ENCODE measurements at places on chromosomes 16 and 17.

- peak; percentile 77 for DNase-seq
Measured at GRCh38 chr17:76240461-76241203, at the start of gene RNF157. RNF157 (minus strand) TSS chr17:76240493; CDS start chr17:76240240, 253 bp downstream.

- DNase-seq: no peak
Measured at GRCh38 chr17:8867361-8867981, at the start of gene PIK3R6. PIK3R6 (minus strand) TSS chr17:8867674; CDS start chr17:8849794, 17,880 bp downstream.

DNA sequence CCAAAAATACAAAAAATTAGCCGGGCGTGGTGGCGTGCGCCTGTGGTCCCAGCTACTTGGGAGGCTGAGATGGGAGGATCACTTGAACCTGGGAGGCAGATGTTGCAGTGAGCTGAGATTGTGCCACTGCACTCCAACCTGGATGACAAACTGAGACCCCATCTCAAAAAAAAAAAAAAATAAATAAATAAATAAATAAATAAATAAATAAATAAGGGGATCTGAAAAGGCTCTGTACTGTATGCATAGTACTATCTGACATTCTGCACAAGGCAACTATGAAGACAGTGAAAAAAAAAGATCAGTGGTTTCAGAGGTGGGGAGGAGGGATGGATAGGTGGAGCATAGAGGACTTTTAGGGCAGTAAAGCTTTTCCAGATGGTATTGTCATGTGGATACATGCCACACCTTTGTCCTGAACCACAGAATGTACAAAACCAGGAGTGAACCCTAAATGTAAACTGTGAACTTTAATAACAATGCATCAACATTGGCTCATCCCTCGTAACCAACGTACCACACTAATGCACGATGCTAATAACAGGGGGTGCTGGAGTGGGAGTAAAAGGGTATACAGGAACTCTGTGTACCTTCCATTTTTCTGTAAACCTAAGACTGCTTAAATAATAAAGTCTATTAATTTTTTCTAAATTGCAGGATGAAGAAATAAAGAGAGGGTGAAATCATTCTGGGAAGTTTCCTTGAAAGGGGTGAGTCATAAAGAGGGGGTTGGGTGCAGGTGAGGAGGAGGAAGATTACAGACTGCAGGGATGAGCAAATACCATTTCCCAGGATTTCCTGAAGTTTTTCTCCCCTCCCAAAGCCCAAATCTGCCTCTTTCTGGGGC lies 155.8 kb upstream of the SDK2 start:
- DNase-seq: no peak

DNA sequence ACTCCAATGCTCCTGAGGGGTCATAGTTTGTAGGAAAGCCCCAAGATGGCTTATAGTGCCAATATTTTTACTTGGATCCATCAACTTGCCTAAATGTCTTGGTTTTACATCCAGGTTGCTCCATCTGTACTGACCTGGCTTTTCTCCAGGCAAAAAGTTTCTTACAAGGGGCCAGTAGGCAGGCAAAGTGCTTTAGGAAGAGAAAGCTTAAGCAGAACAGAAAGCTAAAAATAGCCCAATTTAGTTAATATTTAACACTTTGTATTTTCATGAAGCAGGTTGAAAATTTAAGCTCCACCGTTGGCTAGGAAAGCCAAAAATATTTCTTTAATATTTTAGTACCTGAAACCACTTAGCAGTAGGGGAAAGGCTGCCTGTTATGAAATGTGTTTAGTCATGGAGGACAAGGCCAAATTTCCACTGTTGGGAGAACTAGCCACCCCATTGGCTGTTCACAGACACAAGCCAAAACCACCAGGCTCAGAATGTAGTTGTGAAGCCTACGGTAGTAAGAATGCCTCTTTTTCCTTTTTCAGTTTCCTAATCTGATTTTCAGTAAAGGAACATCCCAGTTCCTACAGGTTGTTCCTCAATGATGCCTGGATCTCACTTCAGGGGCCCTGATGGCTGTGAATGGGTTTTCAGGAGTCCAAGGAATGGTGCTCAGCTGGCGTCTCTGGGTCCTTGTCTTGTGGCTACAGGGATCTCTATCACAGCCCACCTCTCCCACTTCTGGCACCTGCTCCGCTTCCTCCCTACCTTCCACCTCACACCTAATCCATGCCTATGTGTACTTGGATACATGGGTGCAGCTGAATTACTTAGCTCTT lies 324.8 kb downstream of the PMP22 start:
- no peak for DNase-seq

GRCh38 chr17:82330322-82331239 lies 3.0 kb downstream of the SECTM1 start:
- no peak for DNase-seq

GRCh38 chr16:87824016-87824990 lies 45.0 kb downstream of the SLC7A5 start:
- DNase-seq: no peak

DNA sequence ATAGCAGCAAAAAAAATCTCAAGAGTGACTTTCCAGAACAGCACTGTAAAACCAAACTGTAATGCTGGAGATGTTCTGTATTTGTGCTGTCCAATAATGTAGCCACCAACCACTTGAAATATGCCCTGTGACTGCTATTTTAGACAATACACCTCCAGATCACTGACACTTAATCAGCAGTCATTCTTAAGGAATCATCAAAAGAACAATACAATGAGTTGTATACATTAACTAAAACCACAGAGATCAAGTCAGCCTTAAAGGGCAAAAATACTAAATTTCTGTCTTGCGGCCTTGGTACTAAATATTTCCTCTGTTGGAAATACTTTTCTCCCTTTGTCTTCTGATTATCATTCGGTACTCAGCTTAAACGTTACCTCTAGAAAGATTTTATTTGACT lies 33.6 kb upstream of the ANKFY1 start:
- no peak for DNase-seq

- no peak for DNase-seq
Measured at GRCh38 chr16:65788434-65789140, 577.9 kb upstream of the CDH5 start.

DNA sequence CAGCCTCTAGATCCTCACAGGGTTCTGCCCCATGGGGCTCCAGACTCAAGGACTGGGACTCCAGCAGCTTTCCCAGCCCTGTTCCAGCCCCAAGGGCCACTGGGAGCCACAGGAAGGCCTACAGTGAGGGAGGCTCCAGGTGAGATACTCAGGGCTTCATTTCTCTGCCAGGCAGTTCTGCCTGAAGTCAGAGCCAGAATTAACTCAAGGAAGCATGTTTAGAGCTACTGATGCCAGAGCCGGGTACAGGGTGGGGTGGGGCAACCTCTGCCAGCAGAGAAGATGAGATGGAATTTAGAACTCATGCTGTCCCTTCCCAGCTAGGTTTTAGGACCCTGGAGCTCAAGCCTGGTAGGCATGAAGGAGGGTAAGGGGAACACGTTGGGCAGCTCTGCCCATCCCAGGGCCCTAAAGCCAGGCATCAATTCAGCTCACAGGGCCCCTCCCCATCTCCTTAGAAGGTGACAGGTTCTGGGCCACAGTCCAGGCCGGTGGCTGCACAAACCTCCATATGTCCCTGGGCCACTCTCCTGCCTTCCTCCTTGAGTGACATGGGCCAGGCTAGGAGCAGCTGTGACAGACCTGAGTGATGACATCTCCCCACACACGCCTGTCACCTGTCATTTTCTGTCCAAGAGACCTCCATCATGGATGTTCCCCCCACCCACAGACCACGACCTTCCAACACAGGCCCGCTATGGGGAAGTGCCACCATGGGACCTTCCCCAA lies 24.5 kb upstream of the SPPL2C start:
- DNase-seq: no peak

GRCh38 chr16:74954763-74955162 lies 30.2 kb downstream of the WDR59 start:
- no peak for DNase-seq

GRCh38 chr16:88922114-88922825 lies 54.7 kb downstream of the CBFA2T3 start:
- DNase-seq: no peak

DNA sequence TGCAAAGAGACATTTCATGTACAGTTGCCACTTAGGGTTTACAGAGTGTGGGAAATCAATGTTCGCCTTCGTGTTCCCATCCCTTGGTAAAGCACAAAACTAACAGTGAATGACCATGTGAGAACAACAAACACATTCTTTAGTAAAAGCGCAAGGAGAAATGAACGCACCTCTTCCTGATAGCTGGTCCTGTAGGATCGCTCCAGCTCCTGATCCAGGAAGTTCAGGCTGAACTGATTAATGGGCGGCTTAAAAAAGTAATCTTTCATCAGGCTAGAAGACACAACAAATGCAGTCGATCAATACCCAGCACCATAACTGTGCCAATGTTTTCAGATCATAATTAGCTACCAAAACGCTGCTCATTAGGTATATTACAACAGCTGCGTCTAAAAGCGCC lies 108.3 kb upstream of the CREBBP start:
- DNase-seq: no peak

GRCh38 chr16:8877894-8878522 lies 4.1 kb upstream of the LITAFD start:
- no peak for DNase-seq

GRCh38 chr17:70127221-70127873 lies 42.0 kb upstream of the KCNJ2 start:
- no peak for DNase-seq

DNA sequence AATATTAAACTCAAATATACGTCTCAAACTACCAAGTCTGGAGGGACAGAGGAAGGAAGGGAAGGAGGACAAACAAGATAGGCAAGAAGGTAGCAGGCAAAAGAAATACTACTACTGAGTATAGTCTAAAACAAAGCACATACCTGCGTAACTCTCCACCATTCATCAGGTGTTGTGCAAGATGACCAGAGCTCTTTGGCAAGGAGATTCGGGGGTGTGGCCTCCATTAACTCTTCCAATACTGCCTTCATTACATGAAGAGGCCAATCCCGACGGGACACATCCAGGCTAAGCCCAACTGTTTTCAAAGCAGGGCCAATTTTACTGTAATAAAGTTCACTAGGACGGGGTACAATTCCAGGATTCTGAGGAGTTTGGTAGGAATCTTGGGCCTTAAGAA lies 38.2 kb upstream of the ARL6IP1 start:
- DNase-seq: no peak

GRCh38 chr17:38676706-38677504 lies 2.1 kb upstream of the EPOP start:
- DNase-seq: peak; percentile 84

- no peak for DNase-seq
Measured at GRCh38 chr17:28643983-28644786, 773 bp downstream of the BLTP2 start.
